Stimulated activated CD4-positive, alpha-beta T cell treated with anti-CD3 and anti-CD28 coated beads, Interleukin-4, amount 100 ng/mL, for 4 hours (primary cell): ENCODE measurements at places on chromosomes 12 and 14.

DNA sequence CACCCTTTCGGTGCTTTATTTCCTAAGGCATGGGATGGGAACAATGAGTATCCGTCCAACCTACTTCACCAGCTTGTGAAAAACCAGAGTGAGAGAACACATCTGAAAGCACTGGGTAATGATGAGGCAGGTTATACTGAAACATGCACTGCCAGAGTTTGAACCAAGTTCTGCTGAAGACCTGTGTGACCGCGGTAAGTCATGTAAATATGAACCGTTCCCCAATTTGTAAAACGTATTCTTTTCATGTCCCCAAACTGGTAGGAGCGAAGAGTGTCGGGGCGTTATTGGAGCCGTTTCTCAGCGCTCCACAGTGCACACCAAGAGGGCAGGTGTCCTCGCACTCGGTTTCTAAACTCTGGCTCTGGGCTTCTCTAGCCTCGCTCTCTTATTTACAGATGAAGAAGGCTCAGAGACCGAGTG is 788 bp upstream of the NGDN start:
- DNase-seq, result no peak

- no peak for DNase-seq
Measured at GRCh38 chr12:98721204-98721702, 76.2 kb downstream of the APAF1 start.

DNA sequence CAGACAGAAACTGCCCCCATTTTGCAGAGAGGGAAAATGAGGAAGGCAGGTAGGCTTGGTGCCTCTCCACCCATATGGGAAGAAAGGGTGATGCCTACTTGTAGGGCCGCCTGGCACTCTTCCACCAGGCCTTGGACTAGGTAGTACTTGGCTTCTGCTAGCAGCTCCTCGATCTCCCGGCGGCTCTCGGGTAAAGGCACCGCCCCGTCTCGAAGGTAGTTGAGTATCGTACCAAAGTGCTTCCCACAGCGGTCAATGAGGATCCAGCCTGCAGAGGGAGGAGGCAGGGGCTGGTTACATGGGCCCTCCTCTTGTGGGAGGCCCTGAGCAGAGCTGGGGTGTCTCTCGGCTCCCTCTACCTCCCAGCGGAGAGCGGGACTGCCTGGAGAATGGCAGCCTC is 16.6 kb downstream of the KCTD10 start:
- DNase-seq, result no peak

DNA sequence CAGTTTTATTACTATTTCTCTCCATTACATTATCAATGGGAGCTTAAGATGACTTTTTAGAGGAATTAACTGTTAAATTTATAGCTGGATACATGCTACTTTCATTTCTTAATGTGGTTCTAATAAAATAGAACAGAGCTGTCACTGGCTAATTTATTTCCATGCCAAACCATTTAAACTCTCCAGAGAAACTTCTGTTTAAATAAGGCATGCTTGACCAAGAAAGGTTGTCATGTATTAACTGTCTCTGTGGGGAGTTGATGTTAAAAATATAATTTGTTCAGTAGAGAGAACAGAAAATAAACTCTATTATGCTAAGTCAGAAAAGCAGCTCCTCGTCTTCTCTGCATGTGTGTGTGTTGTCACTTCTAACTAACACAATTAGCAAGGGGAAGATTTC is 447.4 kb downstream of the SLC16A7 start:
- DNase-seq, result no peak

DNA sequence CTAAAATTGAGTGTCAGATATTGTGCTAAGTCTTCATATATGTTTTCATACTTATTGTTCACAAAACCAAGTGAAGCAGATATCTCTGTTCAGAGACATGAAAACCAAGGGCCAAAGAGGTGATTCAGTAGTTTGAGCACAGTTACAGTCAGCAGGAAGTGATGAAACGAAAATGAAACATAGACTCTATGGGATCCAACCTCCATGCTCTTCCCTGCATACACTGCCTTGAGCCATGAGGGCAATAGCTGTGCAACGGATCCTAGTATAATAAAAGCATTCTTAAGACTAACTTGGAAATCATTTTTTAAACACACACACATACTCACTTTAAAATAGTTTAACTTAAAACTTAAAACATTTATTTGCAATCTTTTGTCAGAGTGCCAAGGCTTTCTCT is 27.9 kb downstream of the ESR2 start:
- no peak for DNase-seq

DNA sequence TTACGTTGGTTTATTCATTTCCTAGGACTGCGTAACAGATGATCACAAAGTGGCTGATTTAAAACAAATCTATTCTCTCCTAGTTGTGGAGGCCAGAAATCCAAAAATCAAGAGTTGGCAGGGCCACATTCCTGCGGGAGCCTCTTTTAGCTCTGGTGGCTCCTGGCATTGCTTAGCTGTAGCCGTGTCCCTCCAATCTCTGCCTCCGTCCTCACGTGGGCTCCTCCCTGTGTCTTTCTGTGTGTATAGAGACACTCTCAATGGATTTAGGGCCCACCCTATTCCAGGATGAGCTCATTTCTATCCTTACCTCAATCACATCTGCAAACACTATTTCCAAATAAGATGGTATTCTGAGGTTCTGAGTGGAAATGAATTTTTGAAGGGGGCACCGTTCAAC is 42.5 kb downstream of the KCTD10 start:
- no peak for DNase-seq

DNA sequence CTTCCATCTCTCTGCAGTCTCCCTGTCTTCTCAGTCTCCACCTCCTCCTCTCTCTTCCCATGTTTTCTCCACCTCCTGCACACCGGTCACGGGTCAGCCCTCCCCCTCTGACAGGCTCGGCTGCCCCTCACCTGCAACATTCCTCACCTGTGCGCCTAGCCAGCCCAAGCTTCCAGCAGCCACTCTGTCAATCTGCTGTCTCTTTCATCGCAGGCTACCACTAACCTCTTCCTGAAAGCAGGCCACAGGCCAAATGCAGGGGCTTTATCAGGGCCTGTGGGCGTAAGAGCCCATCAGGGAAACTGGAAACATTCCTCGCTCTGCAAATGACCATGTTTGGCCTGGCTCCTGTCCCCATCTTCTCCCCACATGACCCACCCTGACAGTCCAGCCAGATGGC is 34.5 kb downstream of the CMKLR1 start:
- no peak for DNase-seq

GRCh38 chr14:69682621-69683263 is 71.3 kb downstream of the SUSD6 start:
- DNase-seq, result no peak

DNA sequence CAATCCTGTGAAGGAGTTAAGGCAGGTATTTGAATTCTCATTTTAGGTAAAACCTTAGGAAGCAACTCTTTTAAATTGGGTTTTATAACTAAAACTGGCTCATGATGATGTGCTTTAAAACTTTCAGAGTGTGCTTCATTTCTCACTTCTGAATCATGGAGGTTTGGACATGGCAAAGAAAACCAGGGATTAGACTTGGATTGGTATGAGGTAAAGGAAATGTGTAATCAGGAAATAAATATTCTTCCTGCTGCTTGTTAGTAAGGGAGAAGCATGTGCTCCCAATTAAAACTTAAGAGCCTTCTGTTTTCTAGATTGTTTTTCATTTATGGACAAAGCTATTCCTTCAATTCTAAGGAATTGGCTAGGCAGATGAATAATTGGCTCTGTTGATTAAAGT is 57.4 kb downstream of the FBXO33 start:
- no peak for DNase-seq
